ENCODE measurements at places on chromosomes 7 and 10.

DNA sequence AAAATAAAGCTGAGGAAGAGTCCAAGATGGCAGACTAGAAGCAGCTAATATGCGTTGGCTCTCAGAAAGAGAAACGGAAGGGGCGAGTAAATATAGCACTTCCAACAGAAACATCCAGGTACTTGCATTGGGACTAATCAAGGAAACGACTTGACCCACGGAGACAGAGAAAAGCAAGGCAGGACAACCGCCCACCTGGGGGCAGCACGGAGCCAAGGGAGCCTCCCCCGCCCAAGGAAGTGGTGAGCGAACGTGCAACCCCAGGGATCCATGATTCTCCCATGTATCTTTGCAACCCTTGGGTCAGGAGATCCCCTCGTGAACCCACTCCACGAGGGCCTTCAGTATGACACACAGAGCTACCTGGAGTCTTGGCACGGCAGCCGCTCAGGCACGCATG is 45.4 kb upstream of the GRM3 start:
- DNase-seq, result no peak

GRCh38 chr10:82737549-82737948 is 862.6 kb downstream of the NRG3 start:
- DNase-seq, result no peak

GRCh38 chr10:114925587-114926586 is 12.1 kb upstream of the TRUB1 start:
- no peak for DNase-seq

GRCh38 chr10:112404617-112405016 is 30.7 kb downstream of the ACSL5 start:
- no peak for DNase-seq

- DNase-seq, result no peak
Measured at GRCh38 chr10:69434169-69434568, 17.1 kb upstream of the TSPAN15 start.

DNA sequence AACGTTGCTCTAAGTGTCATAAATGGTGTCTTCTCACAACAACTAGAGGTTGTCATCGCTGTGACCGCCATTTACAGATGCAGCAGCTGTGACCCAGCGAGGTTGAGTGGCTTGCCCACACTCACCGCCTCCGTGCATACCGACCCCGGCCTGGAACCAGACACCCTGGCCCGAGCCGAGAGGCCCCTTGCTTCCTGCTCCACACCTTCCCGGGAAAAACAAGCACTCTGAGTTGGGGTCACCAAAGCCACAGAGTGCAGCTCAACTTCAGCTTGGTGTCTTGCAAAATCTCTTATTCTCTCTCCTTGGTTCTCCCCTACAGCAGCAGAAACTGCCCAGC is 115.7 kb upstream of the PPP2R2D start:
- DNase-seq, result peak; percentile 31

GRCh38 chr7:136251826-136252225 is 274.7 kb upstream of the MTPN start:
- DNase-seq, result no peak

DNA sequence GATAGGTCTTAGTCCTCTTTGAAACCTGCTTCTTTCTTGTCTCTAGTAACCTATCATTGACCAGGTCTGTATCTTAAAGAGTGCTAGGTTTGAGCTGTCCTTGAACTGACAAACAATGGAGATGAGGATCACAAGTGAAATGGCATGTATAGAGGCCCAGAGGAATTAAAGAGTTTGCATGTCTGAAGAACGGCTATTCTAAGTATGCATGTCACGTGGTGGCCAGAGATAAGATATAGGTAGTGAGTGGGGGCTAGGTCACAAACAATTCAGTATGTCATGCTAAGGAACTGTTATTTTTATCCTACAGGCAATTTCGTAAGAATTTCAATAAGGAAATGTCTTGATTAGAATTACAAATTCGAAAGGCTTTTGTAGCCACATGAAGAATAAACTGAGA is 95.3 kb downstream of the SUGCT start:
- no peak for DNase-seq

DNA sequence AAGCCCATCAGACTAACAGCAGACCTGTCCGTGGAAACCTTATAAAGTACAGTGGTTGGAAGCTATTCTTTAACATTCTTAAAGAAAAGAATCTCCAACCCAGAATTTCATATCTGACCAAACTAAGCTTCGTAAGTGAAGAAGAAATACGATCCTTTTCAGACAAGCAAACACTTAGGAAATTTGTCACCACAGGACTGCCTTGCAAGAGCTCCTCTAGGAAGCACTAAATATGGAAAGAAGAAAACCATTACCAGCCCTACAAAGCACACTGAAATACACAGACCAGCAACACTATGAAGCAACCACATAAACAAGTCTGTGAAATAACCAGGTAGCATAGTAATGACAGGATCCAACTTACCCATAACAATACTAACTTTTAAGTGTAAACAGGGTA is 177.7 kb upstream of the PRSS1 start:
- DNase-seq, result no peak

DNA sequence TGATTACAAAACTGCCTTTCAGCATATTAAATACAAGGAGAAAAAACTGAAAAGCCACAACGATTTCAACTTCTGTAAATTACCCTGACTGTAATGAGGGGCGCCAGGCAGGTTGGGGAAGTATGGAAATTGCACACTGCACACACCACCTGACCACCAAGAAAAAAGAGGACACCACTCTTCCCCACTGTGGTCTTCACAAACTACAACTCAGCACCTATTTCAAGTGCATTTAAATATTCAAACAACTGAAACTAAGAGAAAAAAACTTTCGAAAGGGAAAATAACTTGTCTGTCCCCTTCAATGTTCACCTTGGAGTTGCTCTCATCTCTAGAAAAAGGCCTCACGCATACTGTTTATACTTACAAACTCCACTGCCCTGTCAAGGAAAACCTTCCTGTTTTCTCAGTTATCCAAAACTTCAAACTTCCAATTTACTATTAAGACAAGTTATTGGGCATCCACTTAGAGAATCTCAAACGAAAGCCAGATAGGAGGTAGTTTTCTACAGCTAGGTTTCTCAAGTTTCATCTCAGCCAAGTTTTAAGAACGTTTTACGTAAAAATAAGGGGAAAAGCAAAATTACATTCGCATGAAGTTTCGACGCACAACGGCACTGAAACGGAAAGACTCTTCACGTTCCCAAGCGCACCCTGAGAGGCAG is 1.4 kb downstream of the LARP4B start:
- DNase-seq, result no peak

DNA sequence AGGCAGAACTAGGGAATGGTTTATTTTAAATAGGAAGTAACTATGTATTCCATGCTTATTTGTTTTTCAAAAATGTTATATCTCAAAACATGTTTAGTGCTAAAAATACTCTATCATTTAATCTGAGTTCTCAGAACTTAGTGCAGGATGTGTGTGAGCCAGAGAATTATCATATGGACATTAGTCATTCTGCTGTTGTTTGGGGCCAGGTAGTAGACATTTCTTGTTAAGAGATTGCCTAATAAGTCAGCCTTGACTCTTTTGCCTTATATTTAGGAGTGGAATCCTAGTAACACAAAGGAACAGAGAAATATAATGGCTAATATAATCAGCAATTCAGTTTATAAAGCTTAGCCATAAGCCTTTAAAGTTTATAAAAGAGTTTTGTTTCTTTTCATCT is 149.8 kb downstream of the CCSER2 start:
- DNase-seq, result no peak

GRCh38 chr7:491958-492713 is 27.5 kb downstream of the PDGFA start:
- no peak for DNase-seq

GRCh38 chr10:80184291-80184690 is 21.0 kb downstream of the ANXA11 start:
- no peak for DNase-seq

- DNase-seq, result no peak
Measured at GRCh38 chr7:116317907-116318306, 107.6 kb downstream of the TES start.

GRCh38 chr10:125992254-125992653 is 95.9 kb downstream of the FANK1 start:
- no peak for DNase-seq

DNA sequence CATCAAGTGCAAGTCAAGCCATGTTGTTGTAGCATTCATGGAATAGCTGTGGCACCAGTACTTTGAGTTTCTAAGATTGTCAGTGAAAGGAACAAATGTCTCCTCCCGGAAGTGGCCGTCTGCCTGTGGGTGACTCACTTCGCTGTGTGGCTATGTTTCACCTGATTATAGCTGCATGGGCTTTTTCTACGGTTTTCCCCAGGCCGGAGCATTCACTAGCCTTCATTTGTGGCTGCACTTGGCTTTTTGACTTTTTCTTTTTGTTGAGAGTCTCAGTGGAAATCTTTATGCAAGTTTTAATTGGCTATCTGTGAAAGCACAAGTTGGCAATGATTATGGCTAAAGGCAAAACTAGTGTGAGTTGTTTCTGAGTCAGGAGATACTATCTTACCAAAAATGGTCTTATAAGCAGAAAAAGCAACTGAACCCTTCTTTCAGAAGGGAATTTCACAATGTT is 35.0 kb downstream of the SRI start:
- no peak for DNase-seq

DNA sequence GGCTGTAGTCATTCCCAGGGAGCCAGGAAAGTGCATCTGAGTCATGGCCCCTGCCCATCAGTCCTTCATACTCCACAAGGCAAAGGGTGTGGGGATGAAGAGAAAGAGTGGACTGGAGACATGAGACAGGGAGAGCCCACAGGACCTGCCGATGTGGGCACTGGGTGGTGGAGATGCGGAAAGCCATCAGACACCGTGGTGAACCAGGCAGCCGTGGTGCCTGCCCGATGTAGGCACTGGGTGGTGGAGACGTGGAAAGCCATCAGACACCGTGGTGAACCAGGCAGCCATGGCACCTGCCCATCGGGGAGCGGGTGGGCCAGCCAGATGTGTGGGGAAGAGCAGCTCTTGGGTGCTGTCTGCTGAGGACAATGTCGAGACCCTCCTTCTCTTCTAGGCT is 58.6 kb downstream of the AFAP1L2 start:
- DNase-seq, result no peak

- no peak for DNase-seq
Measured at GRCh38 chr10:102721954-102722353, 7.5 kb downstream of the SFXN2 start.

DNA sequence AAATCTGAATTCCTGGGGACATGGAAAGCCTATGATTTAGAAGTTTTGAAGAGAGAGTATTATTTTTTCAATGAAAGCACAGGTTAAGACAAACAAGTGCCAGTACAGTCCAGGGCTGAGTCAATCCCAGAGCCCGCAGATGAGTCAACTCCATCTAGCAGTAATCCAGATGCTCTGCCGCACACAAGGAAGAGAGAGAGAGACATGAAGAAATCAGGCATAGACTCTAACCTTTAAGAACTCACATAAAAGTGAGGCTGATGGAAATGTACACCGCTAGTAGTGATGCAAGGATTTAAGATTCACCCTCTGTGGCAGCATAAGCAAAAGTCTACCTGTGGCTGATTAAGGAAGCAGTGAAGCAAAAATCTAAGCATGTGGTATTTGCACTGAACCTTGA is 651.5 kb downstream of the TNS3 start:
- no peak for DNase-seq

DNA sequence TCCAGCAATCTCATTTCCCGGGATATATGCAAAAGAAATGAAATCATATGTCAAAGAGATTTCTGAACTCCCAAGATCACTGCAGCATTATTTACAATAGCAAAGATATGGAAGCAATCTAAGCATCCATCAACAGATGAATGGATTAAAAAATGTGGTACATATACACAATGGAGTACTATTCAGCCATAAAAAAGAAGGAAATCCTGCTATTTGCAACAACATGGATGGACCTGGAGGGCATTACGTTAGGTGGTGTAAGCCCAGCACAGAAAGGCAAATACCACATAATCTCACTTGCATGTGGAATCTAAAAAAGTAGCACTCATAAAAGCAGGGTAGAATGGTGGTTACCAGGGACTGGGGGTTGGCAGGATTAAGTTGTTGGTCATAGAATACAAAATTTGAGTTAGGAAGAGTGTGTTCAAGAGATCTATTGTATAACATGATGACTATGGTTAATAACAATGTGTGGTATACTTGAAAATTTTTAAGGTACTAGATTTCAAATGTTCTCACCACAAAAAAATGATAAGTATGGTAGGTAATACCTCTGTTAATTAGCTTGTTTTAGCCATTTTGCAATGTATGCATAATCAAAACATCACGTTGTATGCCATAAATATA is 32.9 kb upstream of the EIF5AL1 start:
- DNase-seq, result no peak

DNA sequence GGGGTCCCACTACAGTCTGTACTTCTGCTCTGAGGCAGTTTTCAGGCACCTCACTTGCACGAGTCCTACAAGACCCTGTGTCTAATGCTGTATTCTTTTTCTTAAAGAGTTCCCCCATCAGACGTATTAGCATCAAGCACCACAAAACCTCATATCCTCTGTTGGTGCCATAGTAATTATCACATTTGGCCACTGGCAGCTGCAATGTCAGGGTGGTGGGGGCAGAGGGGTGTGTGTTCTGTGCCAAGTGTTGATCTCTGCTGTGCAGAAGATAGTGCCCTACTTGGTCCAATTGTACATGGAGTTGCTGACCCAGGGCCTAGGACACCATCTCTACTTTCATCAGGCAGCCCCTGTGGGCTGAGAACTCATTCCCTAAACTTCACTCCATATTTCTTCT is 20.0 kb upstream of the JAZF1 start:
- DNase-seq, result no peak

- DNase-seq, result no peak
Measured at GRCh38 chr10:115996031-115996430, 277.0 kb downstream of the GFRA1 start.

DNA sequence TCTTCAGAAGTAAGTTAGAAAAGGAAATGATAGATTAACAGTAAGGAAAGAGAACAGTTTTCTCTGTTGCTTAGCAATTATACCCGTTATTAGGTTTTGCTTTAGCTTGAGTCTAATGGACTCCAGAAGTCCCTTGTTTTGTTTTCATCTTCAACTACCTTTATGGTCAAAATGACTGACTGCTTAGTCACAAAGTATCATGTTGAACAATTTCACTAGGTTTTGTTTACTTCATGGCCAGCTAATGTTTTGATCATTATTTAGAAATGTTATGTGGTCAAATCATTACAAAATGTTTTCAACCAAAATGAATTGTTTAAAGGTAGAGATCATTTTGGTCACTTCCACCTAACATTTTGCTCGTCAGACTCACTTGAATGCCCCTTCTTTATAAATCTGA is 1.9 kb downstream of the UBN2 start:
- DNase-seq, result no peak

Measured in right forelimb (tissue), 1 donor.